Fibroblast of skin of abdomen (primary cell): ENCODE measurements at places on chromosomes 1 and 21.
A peak's percentile ranks its signal among the peaks of the same experiment; 100 is the strongest.

- DNase-seq, result no peak
Measured at GRCh38 chr1:4106731-4107130, 206.7 kb upstream of the C1orf174 start.

DNA sequence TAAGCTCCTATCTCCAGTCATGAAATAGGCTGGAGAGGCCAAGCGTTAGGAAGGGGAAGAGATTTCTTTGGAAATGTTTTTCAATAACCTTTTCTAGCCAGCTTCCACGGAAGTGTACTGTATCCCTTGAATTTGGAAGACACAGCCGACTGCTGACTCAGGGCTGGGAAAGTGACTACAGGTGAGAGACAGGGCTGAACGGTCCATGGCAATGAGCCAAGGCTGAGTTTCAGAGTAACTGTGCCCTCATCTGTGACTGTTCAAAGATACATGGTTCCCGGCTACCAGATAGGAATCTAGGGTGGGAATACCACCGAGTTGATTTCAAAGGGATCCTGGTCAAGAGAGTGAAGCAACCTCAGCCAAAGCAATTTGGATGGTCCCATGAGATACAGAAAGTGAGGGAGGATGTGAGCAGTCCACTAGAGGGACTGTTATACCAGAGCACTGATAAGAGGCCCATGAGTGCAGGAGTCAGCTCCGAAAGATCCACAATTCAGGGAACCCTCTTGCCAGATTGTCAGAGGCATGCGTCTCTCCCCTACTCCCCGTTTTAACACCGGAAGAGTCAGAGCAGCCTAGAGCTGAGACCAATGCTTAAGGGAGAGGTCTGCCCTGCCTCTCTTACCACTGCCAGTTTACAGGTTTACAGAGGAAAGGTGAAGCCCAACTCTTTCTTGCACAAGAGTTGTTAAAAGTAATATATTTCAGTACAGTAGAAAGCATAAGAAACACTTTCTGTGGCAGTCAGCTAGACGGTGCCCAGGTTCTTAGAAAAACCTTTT is 3.2 kb upstream of the KRTAP19-8 start:
- DNase-seq, result no peak

DNA sequence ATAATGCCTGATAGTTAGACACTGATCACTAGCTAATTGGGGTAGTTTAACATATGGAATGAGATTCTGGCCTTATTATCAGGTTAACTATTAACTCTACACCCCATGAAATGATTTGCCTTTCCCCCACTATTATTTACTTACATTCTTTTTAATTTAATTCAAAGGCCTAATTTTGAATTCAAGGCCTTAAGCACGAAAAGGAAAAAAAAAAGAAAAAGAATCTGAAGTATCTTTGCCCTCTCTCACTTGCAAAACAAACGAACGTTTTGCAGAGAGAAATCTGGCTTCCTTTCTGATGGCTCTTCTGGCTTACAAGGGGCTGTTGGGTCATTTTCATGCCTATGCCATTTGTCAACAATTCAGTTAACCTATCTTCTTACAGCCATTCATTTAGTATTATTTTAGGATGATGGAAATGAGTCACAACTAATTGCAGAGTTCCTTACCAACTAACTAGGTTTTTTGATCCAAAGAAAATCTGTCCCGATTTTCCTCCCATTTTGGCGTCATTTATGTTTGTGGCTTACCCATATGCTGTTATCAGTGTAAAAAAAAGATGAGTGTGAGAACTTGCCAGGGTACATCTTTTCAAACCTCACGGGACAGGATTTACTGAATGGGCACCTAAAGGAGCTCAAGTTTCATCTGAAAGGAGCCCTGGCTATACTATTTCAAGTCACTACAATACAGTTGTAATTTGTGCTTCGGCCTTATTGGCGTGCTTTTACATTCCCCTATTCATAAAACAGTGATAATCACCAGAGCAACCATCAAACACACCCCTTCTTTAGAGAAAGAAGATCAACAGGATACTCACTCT is 1.9 kb upstream of the ERRFI1 start:
- peak; percentile 88 for DNase-seq

GRCh38 chr1:174812016-174812415 is 187.7 kb upstream of the CACYBP start:
- no peak for DNase-seq

DNA sequence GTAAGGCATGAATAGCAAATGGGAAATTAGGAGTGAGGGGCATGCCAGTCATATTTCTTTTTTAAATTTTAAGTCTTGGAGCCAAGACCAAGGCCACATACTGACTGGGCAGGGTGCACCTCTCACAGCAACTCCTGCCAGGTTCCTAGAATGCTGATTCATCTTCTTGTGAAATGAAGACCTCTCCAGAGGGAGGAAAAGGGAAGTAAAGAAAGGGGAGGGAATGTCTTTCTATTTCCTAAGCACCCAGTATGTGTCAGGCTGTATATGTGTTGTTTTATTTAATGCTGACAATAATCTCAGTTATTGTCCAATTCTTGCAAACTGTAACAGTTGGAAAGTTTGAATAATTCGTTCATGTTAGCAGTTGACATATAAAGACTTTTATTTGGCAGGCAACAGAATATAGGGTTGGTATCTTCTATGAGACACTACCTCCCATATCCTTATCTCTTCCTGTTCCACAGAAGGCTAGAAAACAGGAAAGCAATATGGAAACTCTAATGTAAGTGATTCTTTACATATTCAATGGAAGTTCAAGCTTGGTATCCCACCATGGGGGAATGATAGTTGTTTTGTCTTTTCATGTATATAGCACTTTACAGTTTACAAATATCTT is 259.1 kb upstream of the USP24 start:
- peak; percentile 38 for DNase-seq

DNA sequence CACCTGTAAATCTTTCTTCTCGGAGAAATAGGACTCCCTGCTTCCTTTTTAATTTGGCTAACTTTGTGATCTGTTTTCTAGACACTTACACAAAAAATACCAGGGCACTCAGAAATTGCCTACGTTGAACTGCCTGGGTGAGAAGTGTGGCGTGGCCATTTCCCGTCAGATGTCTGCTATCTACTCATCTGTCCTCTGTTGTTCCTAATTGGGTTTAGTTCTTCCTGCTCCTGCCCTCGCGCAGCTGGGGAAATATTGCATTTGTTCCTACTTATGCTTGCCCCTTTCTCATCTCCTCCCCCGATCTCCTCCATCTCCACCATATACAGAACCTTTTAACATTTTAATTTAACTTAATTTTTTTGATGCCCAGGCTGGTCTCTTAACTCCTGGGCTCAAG is 55.1 kb downstream of the CD58 start:
- DNase-seq, result no peak

DNA sequence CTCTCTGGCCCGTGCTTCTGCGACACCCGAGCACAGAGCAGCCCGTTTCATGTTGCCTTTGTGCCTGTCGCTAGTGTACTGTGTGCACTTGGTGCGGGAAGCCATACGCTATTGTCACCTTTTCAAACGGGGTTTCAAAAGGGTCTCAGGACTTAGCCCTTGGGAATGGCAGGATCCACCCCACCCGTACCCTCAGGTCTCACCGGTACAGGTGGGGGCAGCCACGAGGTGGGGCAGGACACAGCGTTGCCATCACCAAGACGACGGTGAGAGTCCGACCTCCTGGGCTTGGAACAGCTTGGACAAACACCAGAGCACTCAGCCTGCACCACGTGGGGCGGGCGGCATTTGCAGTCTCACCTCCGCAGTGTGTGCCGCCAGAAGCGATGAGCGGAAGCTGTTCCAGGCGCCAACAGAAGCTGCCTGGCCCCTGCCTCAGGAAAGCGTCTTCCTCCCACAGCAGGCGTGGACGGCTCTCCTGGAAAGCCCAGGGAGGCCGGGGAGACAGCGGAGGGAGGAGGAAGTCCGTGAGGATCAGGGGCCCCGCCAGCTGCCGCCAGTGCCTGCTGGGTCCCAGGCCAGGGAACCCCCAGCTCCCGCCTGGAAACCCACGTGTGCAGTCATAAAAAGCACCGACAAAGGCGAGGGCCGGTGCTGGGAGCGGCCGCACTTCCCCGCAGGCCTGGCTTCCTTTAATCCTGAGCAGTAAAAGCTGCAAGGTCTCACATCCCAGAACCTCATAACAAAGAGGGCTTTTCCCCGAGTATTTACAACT is 131.3 kb upstream of the ARHGEF16 start:
- DNase-seq, result no peak

- peak; percentile 36 for DNase-seq
Measured at GRCh38 chr1:145846201-145846612, 777 bp downstream of the NUDT17 start.

- no peak for DNase-seq
Measured at GRCh38 chr1:234467821-234468220, 11.2 kb downstream of the TARBP1 start.

- no peak for DNase-seq
Measured at GRCh38 chr1:55604179-55604578, 389.0 kb upstream of the USP24 start.

DNA sequence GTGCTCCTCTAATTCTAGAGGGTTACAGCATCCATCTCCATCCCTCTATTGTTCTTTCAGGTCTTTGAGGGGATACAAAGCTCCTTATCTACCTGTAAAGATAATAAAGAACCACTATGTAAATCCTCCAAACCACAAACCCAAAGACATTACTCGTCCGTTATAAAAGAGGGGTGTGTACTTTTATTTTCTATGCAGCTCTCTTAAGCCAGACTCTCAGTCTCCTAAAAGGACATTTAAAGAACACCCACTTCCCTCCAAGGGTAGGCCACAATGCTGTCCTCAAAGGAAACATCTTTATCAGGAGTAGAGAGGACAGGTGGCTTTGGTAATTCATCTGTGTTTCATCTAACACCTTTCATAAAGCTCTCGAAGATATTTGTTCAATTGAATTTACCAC is 67.9 kb upstream of the DYNLT5 start:
- no peak for DNase-seq

DNA sequence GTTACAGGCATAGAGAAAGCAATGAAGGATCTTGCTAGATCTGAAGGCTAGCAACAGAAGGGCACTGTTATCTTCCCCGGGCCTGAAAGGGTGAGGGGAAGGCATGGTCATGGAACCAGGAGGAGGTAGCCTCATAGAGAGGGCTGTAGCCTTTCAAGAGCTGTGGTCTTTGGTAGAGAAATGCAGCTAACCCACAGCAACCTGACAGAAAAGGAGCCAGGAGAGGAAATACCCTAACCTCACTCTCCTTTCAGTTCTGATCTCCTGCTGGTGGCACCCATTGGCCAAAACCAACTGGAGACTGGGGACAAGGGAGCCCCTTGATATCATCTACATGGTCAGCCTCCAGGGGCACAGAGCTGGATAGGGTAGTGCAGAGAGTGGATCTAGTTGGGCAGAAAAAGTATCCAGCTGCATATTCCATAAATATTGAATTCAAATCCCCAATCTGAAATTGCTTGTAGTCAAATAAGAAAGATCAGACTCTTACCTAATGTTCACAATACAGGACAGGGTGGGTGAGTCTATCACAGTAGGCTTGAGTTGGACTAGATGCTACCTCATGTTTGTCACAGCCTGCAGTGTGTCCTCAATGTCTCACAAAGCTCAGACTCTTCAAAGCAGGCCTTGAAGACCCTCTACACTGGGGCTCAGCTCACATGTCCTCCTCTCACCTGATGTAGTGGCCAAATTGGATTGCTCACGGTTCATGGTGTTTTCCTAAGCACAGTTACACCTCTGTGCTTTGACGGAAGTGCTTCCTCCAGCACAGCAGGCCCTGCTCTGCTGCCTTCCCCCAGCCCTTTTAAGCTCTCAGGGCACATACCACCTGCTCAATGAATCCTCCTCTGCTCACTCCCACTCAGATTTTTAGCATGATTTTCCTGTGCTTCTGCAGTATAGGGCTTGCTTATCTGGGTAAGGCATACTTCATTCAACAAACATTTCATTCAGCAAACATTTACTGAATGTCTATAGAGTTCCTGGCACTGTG is 74.1 kb upstream of the JUN start:
- DNase-seq, result no peak

GRCh38 chr1:93324486-93325464 is 20.9 kb upstream of the DR1 start:
- DNase-seq, result peak; percentile 77

GRCh38 chr1:41863718-41864117 is 55.0 kb downstream of the HIVEP3 start:
- peak; percentile 69 for DNase-seq

DNA sequence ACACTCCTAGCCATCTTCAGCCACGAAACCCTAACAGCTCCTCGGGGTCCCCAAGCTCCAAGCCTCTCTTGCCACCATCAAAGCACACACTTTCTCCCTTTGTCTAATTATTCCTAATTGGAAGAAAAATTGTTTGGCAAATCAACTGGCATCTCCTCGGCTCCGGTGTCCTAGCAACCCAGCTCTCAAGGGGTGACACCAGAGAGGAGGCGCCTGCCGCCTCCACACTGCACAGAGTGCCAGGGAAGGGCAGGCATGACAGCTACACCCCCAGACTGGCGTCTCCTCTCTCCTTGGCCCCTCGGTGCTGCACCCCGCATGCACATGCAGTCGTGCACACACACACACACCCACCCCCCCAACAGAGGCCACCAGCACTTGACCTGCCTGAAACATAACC is 18.2 kb upstream of the GJB5 start:
- DNase-seq, result no peak

GRCh38 chr21:37521658-37522057 is 155.1 kb downstream of the DYRK1A start:
- DNase-seq, result no peak

- DNase-seq, result no peak
Measured at GRCh38 chr1:116991171-116991845, 10.3 kb upstream of the CD101 start.

GRCh38 chr1:43058056-43058455 is 99.4 kb upstream of the SLC2A1 start:
- no peak for DNase-seq

DNA sequence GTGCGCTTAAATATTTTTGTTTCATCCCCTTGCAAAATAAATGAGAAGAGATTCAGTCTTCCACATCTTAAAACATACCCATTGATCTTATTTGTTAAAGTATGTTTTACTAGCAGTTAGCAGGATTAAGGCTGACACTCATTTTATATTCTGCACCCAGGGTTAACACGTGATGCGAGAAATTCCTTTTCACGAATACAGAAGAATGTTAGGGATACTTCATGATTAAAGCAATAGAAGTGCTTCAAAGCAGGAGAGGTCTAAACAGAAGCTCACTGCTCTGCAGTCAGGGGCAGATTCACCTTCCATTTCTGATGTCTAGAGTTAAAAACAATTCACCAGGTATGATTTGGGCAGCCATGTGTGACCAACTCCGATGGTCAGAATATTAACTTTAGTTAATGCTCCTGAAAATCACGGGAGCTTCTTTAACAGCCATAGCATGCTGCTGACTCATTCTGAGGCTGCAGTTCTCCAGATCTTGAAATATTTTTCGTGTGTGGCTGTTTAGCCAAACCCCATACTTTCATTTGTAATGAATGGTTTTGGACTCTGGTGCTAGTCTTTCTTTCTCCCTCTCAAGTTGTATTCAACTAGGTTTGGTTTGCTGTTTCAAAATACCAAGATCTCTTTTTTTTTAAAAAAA is 19.7 kb downstream of the BCAR3 start:
- DNase-seq, result peak; percentile 87
